ENCODE measurements at places on chromosomes 6 and 20. TPM values are rescaled to one million over a fixed set of nuclear protein-coding genes. Genes with fewer than 3 reads are reported as not detected.

Gene CSE1L
- 106 TPM for total RNA-seq

Gene PLAGL1
- 7.1 TPM for total RNA-seq

Gene NFKBIL1
- 27.2 TPM for total RNA-seq

Gene GGTLC1
- not detected for total RNA-seq

Gene SMLR1
- not detected for total RNA-seq

Gene ZNF391
- 0.50 TPM for total RNA-seq
